Suppressor macrophage (primary cell): ENCODE measurements at places on chromosomes 3 and 15.

GRCh38 chr3:113783463-113783862 is 36.6 kb downstream of the ATP6V1A start:
- DNase-seq = peak; percentile 64

- DNase-seq = no peak
Measured at GRCh38 chr15:60781211-60781713, 302.3 kb upstream of the ICE2 start.

DNA sequence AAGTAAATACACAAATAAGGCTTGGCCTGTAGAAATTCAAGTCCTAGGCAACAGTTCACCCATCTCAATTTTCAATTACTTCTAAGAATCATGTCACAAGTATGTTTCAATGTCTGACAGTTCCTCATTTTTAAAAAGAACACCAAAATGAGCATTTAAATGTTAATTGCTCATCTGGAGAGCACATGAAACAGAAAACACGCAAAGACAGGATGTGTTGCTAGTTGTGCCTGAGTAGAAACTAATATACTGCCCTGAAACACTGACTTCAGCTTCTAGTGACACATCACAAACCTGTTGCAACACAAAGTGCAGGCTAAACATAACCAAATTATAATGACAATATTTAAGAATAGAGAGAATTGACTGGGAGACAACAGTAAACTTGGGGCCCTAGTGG is 167.3 kb upstream of the THBS1 start:
- peak; percentile 79 for DNase-seq

- DNase-seq = peak; percentile 87
Measured at GRCh38 chr3:188948997-188949389, 222.8 kb upstream of the TPRG1 start.

GRCh38 chr15:100336061-100336460 is 5.7 kb downstream of the ADAMTS17 start:
- no peak for DNase-seq

DNA sequence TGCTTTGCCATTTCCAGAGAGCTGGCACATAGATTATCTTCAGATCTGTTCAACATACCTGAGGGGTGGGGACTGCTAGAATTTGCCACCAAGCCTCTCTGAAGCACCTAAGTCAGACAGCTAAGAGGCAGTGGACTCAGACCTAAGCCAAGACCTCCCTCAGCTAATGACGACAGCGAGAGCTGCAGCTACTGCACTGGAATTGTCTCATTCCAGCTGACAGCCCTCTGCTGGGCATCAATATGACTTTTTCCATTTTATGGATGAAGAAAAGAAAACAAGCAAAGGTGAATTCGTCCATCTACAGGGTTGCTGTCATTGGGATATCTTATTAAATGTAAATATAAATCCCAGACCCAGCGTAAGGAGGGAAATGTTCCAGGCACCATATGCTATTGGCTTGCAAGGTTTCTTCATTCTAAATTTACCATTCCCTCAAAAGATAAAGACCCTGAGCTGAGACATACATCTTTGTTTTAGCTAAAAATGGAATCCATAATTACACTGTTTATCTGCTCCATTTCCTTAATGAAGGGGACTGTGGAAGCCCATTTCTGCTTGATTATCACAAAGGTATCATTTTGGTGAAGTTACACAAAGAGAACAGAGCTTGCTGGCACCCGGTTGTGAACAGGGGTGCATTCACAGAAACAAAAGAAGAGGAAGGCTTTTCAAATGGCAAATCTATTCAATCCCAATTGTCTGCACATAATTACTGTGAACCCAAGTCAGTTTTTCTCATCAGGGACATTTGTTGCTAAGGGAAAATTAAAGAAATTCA is 85.5 kb upstream of the LRTM1 start:
- DNase-seq = no peak
